ENCODE measurements at places on chromosomes 6 and 20. TPM values are rescaled to one million over a fixed set of nuclear protein-coding genes. Genes with fewer than 3 reads are reported as not detected.

SRSF6 gene
- 58.7 TPM for total RNA-seq

PCSK2 gene
- total RNA-seq = not detected

RAB5IF gene
- total RNA-seq = 111 TPM

CCR6 gene
- not detected for total RNA-seq

SYCP2L gene
- not detected for total RNA-seq

MARCKS gene
- total RNA-seq = 269 TPM

SLC24A3 gene
- not detected for total RNA-seq

CRISP2 gene
- not detected for total RNA-seq

FANCE gene
- total RNA-seq = 7.2 TPM

PLAGL1 gene
- total RNA-seq = 15.4 TPM

HDGFL1 gene
- total RNA-seq = not detected

PBOV1 gene
- not detected for total RNA-seq

PDSS2 gene
- total RNA-seq = 6.1 TPM

ABCC10 gene
- total RNA-seq = 21.1 TPM

PRRC2A gene
- 91.2 TPM for total RNA-seq

LPA gene
- total RNA-seq = not detected

VIP gene
- 0.76 TPM for total RNA-seq

LRRC1 gene
- 27.4 TPM for total RNA-seq

CABLES2 gene
- total RNA-seq = 3.9 TPM

SPINT4 gene
- total RNA-seq = not detected

PCMTD2 gene
- 39.2 TPM for total RNA-seq

SIM1 gene
- total RNA-seq = 0.33 TPM

CCN6 gene
- not detected for total RNA-seq

HLA-DQB1 gene
- not detected for total RNA-seq

BHLHE23 gene
- not detected for total RNA-seq
